ENCODE measurements at places on chromosomes 2 and 18.

DNA sequence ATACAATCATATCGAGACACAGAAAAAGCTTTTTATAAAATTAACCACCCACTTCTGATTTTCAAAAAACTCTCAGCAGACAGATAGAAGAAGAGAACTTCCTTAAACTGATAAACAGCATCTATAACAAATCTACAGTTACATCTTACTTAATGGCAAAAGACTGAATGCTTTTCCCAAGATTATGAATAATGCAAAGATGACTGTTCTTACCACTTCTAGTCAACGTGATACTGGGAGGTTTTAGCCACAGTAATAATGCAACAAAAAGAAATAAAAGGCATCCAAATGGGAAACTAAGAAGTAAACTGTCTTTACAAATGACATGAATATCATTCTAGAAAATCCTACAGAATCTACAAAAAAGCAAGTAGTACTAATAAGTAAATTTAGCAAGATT lies 58.0 kb upstream of the TMEM247 start:
- no peak for DNase-seq

GRCh38 chr2:120854766-120855530 lies 119.3 kb downstream of the GLI2 start:
- no peak for DNase-seq

DNA sequence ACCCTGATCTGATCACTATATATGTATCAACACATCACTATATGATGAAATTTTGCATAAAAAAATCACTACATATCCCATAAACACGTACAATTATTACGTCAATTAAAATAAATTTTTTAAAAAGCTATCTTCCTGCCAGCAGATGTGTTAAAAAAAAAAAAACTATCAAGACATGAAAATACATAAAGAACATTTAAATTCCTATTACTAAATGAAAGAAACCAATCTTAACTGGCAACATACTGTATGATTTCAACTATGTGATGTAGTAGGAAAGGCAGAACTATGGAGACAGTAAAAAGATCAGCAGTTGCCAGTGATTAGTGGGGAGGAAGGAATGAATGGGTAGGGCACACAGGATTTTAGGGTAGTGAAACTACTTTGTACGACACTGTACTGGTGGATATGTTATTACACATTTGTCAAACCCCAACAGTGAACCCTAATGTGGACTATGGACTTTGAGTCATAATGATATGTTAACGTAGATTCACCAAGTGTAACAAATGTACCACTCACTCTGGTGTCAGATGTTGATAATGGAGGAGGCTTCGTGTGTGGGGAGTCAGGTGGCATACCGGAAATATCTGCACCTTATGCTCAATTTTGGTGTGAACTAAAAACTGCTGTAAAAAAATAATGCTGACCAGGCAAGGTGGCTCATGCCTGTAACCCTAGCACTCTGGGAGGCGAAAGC lies 27.4 kb downstream of the USP34 start:
- no peak for DNase-seq

DNA sequence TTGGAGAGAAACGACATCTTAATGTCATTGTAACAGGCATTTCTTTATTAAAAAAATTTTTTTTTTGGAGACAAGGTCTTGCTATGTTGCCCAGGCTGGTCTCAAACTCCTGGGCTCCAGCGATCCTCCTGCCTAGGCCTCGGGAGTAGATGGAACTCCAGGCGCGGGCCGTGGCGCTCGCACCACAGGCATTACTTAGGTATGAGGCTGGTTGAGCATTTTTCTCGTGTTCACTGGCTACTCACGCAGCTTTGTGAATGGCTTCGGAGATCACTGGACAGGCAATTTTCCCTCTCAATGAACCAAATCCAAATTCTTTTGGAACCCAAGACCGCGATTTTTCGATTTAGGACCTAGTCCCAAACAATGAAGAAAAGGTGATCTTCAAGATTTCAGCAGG lies 795 bp upstream of the TCF7L1 start:
- no peak for DNase-seq

- DNase-seq: no peak
Measured at GRCh38 chr18:55038162-55038561, 78.9 kb upstream of the CCDC68 start.

DNA sequence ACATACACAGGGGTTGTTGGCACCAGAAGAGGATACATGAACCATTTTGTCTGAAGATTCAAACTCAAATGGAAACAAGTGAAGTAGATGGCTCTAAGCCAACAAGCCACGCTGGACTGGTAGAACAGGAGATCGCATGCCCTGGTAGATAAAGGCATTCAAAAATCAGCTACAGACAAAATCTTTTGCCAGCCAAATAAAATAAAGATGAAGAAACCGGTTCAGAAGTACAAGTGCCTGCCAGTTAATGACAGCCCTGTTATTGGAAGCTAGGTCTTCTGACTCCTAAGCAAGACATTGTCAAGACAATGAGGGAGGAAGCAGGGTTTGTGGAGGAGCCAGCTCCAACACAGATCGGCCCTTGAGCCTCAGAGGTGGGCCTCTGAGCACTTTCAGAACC lies 52.3 kb downstream of the EHD3 start:
- no peak for DNase-seq

- DNase-seq: no peak
Measured at GRCh38 chr2:70678576-70679143, 89.3 kb downstream of the ADD2 start.

DNA sequence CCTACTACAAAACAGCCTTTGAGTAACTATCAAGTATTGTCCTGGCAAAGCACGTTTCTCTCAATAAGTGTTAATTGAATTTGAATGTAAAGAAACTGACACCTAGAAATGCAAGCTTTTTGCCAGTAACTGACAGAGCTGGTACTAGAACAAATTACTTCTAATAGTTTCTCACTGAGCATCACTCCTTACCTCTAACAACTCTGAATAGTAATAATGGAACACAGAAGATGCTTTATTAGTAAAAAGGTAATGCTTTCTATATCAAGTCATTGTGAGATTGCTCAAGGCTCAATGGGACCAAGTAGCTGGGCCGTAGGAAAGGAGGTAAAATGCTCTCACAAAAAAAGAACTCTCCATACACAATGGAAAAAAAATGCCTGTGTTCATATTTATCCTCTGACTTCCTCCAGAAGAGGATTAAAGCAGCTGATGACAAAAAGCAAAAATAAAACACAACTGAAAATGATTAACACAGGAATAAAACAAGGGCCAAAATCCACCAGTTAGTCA lies 11.8 kb downstream of the RASGRP3 start:
- no peak for DNase-seq

DNA sequence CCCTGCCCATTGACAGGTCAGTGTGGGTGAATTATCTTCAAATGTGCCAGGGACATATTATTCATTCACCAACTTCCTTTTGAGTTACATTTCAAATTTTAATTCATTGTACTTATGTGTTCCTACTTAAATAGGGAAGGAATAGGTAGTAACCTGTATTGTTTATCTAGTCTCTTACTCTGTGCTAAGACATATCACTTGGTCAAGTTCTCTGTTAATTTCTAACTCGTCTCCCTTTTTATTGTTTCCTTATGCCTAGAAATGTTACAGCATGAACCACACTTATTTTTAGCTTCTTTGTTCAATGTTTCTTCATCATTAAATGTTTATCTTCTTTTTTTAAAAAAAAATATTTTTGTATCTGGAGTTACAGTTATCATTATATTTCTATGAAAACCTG lies 151.9 kb downstream of the HAUS1 start:
- DNase-seq: no peak

GRCh38 chr2:207149249-207150213 lies 16.2 kb downstream of the KLF7 start:
- no peak for DNase-seq

GRCh38 chr2:201978986-201979385 lies 54.7 kb upstream of the FZD7 start:
- no peak for DNase-seq

GRCh38 chr18:29596959-29597358 lies 1420.0 kb upstream of the CDH2 start:
- DNase-seq: no peak
